ENCODE measurements at places on chromosomes 1 and 21.

DNA sequence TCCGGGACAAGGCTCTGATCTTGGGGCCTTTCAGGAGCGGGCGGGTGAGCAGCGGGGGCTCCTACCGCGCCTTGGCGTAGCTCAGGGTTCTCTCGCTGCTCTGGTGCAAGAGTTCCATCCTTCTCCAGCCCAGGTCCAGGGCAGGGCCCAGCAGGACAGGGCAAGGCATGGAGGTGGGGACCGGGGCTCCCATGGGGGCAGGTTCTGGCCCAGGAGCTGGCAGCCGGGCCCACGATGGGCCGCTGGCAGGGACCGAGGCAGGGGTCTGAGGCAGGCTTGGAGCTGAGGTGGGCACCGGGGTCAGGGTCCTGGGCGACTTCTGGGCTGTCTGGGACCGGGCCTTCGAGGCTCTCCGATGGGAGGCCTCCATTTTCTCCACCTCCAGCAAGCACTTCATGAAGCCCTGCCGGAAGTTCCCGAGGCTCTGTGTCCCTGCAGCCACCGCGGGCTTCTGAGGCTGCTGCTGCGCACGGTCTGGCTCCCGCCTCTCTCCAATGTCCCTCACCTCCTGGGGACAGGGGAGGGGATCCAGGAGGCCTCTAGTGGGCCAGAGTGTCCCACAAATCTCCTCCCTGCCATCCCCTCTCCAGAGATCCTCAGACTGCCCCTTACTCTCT lies 27.6 kb downstream of the SPATA21 start:
- DNase-seq = no peak

GRCh38 chr1:14735841-14736240 lies 137.4 kb downstream of the KAZN start:
- DNase-seq = no peak

DNA sequence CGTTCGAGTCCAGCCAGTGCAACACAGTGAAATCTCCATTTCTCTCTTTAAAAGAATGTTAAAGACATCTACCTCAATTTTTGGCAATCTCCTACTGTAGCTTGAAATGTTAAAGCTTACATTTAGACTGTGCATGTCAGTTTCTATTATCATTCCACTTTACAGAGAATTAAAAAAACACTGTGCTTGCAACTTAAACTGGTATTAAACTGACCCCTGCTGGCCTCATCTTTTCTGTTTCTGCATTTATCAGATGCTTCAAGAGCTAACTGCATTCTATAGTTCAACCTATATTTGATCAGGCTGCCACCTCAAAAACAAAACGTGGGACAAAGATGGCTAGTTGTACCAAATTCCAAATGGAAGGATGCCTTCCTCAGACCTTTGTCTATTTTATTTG lies 226.5 kb downstream of the SMYD3 start:
- no peak for DNase-seq

- no peak for DNase-seq
Observed at GRCh38 chr1:225360119-225360518, 67.7 kb downstream of the LBR start.

- no peak for DNase-seq
Observed at GRCh38 chr1:80818211-80818610, 982.5 kb upstream of the ADGRL2 start.

DNA sequence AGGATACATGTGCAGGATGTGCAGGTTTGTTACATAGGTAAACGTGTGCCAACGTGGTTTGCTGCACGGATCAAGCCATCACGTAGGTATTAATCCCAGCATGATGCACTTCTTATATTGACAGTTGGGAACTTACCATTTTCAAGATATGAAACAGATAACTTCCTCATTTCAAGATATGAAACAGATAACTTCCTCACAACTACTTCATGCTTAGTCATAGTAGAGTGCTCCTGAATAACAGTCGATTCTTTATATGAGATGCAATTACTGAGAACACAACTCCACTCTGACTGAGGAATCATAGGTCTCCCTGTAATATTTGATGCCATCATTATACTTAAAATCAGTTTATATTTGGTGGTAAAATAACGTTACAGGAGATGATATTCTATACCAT lies 1124.3 kb downstream of the AMY1C start:
- no peak for DNase-seq

- DNase-seq = no peak
Observed at GRCh38 chr21:18164933-18165332, 79.7 kb upstream of the CHODL start.

GRCh38 chr21:42636520-42637266 lies 16.7 kb upstream of the PDE9A start:
- DNase-seq = peak; percentile 43

DNA sequence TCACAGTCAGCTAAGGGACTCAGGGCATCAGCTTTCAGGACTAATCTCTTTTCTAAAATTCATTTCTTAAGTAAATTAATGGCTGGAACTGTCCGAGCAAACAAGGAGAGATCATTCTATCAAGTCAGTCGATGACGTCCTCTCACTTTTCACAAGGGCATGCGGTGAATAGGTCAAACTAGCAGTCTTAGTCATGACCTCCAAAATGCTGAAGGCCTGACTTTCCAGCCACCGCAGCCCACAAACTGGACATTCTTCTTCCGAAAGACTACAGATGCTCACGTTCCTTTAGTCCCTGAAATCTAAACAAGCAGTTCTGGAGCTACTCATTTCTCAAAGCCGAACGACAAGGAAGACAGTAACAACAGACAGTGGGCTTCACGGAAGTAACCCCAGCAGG lies 127.9 kb downstream of the TIAM1 start:
- no peak for DNase-seq

DNA sequence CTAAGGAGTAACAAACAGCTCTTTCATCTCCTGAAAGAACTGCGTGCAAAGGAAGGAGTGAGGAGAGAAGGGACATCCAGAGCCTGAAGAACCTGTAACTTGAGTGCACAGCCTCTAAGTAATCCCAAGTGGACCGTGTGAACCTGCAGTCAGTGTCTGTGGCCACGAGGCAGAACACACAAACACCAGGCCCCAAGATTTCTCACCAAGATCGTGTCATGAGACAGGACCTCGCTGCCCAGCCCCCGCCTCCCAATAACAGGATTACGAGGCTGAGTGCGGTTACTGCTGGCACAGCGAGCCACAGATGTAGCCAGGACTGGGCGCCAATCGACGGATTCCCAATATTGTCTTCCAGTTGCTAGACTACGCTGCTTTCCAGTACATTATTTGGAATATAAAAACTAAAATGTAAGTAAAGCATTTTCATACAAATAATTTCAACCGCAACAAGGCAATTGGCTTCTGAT lies 101.3 kb upstream of the SLC25A33 start:
- peak; percentile 49 for DNase-seq

DNA sequence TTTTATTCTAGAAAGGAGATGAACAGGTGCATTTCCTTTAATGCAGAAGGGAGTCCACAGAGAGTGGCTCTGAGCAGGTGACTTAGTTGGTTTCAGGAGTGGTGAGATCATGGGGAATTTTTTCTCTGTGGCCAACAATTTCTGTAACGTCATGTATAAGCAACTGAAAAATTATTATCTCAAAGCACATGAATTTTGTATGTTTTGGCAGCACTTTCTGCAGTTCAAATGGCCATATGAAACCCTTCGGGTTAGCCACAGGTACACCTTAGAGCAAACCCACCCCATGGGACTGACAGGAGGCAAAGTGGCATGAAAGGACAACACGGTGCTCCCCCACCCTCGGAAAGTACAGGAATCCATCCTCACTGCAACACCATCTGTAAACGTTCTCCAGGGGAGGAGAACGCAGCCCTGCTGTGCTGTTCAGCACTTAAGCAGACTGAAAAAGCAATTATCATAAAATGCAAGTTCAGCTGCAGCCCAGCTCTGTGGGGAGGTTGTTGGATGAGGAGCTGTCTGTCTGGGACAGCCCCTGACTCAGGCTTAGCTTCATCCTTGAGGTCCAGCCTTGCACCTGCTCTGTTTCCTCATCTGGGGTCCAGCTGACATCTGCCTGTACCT lies 55.8 kb upstream of the CLDN14 start:
- DNase-seq = no peak

Data from AG09319 (cell line).